ENCODE measurements at places on chromosomes 13 and 19.

DNA sequence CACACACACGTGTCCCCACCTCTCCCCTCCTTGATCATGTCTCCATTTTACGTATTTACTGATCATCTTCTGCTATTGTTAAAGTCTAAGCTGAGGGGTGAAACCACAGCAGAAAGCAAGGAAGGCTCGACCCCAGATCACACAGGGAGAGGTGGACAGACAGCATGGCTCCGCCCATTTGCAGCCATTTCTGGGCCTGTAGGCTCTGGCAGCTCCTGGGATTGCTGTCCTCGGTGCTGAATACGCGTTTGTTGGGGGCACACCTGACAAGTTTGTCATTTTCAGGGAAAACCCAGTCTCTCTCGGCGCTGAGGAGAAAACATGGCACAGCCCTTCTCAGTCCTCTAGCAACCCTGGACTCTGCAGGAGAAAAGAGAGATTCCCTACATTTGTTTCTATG is 8.0 kb downstream of the TMEM86B start:
- DNase-seq: no peak

GRCh38 chr13:51044023-51044665 is 66.9 kb downstream of the C13orf42 start:
- DNase-seq: no peak

DNA sequence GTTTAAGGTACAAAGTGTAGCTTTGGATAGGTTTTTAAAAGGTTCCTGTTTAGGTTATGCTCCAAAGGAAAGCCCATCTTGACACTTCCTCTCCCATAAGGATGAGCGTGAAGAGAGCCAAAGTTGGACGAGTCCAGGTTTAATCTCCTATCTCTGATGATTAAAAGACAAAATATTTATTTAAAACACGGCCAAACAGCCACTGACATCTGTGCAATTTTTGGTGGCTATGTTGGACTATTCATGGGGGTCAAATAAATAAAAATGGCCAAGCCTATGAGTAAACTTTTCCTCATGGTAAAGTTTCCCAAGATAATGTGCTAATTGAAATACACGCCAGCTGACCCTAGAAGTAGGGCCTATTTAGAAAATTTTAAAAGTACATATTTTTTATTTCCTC is 69.0 kb upstream of the DOCK9 start:
- DNase-seq: no peak

- DNase-seq: no peak
Observed at GRCh38 chr13:106477303-106477702, 58.2 kb downstream of the EFNB2 start.

DNA sequence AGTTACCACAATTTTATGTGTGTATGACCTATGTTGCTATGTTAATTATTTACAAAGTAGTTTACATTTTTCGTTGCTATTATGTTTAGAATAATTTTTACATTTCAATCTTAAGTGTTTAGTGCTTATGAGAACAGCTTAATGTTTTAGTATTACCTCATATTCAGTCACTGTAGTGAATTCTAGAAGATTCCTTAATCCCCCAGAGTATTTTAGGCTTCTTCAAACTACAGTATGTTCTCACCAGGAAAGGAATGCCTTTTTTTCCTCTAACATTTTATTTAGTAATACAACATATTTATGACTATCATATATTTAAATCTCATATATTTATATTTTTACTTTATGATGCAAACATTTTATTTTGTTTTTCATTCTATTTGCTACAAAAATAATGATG is 612.1 kb upstream of the KLHL1 start:
- DNase-seq: no peak

- DNase-seq: no peak
Observed at GRCh38 chr19:48469289-48469881, at the start of gene CYTH2. Gene CYTH2, plus strand, starts transcription at chr19:48469369. Its CDS starts 139 bp downstream, at chr19:48469508.

- no peak for DNase-seq
Observed at GRCh38 chr13:105805892-105806627, 729.4 kb downstream of the EFNB2 start.

DNA sequence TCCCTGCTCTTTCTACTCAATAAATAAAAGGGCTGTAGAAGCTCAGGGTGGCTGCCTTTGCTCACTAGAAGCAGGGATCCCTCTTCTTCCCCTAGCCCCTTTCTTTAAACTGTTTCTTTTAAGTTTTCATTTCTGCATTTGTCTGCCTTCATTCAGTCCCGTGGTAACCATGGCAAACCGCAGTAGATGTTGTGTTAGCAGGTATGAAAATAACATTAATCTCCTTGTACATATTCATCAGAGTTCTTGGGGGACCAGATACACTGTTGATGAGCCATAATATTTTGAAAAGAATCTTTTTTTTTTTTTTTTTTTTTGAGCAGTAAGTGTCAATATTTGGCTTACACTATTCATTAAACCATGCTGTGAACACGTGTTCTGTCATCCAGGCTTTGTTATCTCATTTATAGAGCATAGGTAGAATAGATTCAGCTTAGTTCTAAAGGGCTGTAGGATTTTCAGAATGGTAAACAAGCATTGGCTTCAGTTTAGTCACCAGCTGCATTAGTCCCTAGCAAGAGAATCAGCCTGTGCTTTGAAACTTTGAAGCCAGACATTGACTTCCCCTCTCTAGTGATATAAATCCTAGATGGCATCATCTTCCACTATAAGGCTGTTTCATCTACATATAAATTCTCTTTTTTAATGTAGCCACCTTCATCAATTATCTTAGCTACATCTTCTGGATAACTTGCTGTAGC is 59.4 kb upstream of the SPRY2 start:
- DNase-seq: no peak

GRCh38 chr13:72437458-72437857 is 290.0 kb downstream of the MZT1 start:
- no peak for DNase-seq

DNA sequence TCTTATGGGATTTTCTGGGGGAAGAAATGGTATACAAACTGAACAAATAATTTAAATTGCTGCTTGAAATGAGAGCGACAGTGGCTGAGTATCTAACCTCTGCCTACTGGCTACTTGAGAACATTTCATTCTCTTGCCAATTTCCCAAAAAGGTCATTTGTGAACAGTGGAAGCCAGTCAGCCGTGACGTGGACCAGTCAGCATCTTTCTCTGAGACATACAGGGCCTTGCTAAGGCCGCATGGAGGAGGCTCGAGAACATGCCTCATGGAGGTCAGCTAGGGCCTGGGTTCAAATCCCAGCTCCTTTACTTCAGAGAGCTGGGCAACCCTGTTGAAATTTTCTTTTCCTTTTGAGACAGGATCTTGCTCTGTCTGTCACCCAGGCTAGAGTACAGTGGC is 20.3 kb downstream of the ZC3H4 start:
- no peak for DNase-seq

- DNase-seq: no peak
Observed at GRCh38 chr13:39875111-39875987, 219.9 kb downstream of the COG6 start.

GRCh38 chr13:27853861-27854260 is 61.6 kb downstream of the GSX1 start:
- DNase-seq: no peak

GRCh38 chr13:66915596-66916185 is 314.4 kb downstream of the PCDH9 start:
- no peak for DNase-seq

GRCh38 chr19:44822670-44823372 is 13.9 kb downstream of the BCAM start:
- no peak for DNase-seq

GRCh38 chr13:54768214-54768613 is 1739.6 kb downstream of the OLFM4 start:
- no peak for DNase-seq

- no peak for DNase-seq
Observed at GRCh38 chr19:10037809-10038208, 24.5 kb downstream of the RDH8 start.

DNA sequence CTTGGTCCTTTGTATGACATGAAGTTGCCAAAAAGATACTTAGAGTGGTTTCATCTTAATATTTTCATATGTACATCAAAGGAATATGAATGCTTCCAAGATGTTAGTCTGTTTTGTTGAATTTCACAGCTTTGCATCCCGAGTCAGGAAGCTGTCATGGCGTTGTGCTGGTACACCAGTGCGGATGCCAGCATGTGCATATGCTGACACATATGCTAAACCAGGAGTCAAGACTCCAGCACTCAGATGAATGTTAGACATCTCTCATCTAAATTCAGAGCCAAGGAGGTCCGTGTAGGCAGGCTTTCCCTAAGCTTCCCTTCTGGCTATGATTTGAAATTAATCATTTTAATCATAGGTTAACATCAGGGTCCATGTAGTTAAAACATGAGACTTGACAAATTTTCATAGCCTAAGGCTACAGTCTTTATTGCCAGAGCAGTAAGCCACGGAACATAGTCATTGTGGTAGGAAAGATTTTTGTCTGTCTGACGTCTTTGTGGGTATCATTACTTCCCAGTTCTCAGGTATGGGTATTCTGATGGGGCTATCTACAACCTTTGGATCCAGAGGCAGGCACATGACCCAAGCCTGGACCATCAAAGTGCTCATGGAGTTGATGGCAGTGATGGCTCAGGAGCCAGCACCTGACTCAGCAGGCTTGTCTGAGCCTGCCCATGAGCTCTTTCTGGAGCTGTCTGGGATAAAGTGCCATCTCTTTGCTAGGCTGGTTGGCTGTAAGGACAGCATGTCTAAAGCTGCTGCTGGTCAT is 246.1 kb downstream of the KCNRG start:
- DNase-seq: no peak

GRCh38 chr13:107373551-107373950 is 805.6 kb upstream of the ARGLU1 start:
- no peak for DNase-seq

- DNase-seq: no peak
Observed at GRCh38 chr19:4593409-4593851, 33.9 kb upstream of the SEMA6B start.

GRCh38 chr19:49441960-49442350 is 628 bp upstream of the SLC17A7 start:
- DNase-seq: no peak

DNA sequence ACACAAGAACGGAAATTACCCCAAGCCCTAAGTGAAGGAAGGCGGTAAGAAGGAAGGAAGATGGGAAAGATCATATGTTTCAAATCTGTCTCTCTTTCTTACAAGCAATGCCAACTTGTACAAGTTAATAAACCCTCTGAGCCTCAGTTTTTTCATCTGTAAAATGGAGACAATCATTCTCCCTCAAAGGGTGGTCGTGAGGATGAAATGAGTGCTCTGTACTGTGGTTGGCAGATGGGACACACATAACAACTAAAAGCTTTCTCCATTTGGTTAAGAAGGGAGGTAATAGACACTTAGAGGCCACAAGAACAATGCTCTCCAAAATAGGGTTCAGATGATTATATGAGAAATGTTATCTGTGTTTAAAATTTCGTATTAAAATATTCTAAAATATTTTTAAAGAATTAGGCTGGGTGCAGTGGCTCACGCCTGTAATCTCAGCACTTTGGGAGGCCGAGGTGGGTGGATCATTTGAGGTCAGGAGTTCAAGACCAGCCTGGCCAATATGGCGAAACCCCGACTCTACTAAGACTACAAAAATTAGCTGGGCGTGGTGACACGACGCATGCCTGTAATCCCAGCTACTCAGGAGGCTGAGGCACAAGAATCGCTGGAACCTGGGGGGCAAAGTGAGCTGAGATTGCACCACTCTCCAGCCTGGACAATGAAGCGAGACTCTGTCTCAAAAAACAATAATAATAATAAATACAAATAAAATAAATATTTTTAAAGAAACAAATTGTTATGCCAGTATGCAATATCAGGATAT is 89.7 kb downstream of the STARD13 start:
- DNase-seq: no peak

DNA sequence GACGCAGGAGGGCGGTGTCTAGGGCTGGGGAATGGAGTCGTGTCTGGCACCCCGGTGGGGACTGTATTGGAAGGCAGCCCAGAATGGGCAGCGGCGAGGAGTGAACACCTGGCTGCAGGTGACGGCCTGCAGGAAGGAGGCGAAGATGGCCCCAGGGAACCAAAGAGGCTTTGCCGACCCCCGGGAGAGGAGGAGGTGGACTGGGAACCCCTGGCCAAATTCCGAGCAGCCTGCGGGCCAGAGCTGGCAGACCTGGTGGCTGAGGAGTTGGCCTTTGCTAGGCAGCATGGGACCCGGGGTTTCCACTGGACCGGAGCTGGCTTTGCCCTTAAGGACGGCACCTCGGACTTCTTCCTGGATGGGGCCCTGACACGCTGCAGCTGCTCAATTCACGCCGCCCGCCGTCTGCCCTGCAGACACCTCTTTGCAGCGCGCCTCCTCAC is 25.9 kb downstream of the ZSWIM9 start:
- no peak for DNase-seq

DNA sequence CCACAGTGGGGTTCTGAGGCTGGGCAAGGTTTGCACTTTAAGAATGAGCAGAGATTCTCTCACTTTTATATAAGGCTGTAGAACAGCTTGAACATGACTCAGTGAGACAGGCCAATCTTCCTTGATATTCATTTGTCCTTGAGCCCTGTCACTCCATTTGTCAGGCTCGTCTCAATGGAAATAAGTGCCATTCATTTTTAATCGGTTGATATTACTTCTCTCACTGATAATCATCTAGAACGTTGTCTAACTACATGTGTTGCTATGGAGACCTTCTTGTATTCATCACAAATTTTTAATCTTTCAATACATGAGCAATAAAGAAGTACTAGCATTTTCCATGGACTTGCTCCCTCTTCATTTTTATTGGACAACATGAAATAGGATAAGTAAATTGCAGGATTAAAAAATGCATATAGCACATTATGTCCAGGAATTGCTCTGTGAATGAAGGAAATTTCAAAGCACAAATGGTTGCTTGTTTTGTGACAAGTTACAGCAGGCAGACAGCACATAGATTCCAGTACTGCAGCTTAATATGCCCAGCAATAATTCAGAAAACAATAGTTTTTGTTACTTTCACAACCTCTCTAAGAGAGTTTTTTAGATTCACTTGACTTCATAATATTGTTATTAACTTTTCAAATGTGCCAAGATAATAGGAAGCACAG is 1178.4 kb upstream of the ATXN8OS start:
- no peak for DNase-seq

DNA sequence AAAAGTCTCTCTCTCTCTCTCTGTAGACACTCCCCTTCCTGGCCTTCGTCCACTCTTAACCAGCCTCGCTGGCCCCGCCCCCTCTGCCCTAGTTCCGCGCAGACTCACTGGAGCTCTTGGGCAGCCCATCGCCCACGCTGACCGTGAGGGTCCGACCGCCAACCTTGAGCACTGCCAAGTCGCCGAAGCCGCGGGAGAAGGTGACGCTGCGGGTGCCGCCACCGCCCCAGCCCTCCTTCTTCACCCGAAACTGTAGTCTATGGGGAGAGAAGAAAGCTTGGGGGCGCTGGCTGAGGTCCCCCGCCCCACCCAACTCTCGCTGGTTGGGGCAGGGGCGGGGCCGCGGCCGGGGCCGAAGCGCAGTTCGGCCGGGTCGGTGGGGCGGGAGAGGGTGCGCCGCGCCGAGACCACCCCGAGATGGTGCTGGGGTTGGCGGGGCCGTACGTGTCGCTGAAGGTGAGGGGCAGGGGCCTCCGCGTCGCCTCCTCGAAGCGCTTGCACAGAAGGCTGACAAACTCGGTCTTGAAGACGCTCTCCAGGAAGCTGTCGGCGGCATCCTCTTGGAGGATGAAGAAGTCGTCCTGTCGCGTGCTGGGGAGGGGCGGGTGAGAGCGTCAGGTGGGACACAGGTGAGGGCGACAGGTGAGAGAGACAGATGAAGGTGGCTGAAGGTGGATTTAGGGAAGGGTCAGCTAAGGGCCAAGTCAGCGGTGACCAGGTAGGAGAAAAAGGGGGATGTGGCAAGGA is 12.6 kb upstream of the ZNF414 start:
- DNase-seq: no peak

Measured in stimulated activated CD8-positive, alpha-beta memory T cell treated with anti-CD3 and anti-CD28 coated beads, Interleukin-4, amount 100 ng/mL, for 1 hour (primary cell).